ENCODE measurements at places on chromosomes 6 and 20.

GRCh38 chr6:104633125-104633524 lies 226.6 kb downstream of the HACE1 start:
- DNase-seq, result no peak

DNA sequence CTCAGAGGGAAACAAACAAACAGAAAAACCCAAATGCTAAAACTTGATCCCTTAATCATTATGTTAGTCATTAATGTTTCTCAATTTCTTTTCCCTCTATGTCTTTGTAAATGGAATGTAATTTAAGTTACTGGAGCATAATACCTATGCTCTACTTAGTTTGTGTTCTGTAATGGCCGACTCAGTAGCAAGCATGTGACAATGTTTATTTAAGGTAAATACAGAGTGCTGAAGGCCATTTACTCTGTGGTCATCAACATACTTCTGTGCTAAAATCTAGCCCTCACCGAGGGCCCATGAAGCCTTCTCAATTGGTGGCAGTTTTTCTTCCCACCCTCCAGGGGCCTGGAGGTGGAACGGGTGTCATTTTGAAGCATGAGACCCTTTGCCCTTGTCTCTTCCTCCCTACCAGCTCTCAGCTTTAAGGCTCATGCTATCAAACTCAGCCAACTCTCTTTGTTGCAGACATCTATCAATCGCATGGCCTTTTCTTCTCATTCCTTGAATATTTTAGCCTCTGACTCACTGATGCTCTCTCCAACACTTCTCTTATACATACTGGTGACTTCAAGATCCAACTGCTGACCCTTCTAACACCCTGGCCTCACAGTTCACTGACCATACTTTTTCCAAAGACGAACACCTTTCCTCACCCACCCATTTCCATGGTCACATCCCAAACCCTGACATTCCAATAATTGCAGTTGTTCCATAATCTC lies 48.2 kb downstream of the STX7 start:
- DNase-seq, result no peak

DNA sequence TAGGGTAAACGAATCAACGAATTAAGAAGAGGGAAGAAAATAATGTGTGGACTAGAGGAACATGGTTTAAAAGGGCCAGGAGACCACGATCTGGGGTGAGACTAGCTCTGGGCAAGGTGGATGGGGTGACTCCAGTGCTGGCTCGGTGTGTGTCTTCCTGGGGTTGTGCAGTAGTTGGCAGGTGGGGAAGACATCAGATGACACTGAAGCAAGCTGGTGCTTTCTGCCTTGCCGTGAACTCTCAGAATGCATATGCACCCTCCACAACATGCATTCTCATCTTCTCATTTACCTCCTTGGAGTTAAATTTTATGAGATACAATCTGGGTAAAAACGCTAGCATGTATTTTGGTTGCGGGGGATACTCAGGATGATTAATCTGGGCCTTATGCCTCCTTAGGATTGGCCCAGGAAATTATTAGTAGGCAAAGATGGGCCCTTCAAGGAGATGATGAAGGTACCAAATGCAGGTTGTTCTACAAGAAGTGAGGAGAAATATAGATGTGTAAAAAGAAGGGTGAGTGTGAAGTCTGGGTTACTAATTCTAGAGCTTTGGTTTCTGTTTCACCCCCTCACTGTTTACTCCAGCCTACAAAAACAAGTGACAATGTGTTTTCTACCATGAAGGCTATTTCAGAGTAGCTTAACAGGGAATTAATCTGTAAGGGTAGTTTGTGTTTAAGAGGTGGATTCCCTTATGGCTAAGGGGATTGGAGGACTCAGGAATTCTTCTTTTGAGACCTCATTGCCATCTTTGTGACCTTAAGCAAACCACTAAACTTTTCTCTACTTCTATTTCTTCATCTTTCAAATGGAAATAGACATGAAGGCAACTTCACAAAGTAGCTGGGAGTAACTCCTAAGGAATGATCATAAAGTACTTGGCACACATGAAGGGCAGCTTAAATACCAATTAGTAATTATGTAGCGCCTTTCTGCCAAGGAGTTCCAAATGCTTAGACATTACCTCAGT lies 71.0 kb upstream of the SUPT3H start:
- DNase-seq, result no peak

GRCh38 chr20:37299718-37300528 lies 10.5 kb downstream of the MANBAL start:
- no peak for DNase-seq

GRCh38 chr6:144413418-144413817 lies 128.3 kb downstream of the UTRN start:
- DNase-seq, result no peak

- DNase-seq, result no peak
Observed at GRCh38 chr6:13113981-13114593, 214.2 kb downstream of the TBC1D7 start.

- no peak for DNase-seq
Observed at GRCh38 chr6:34746104-34746846, 11.0 kb upstream of the SNRPC start.

DNA sequence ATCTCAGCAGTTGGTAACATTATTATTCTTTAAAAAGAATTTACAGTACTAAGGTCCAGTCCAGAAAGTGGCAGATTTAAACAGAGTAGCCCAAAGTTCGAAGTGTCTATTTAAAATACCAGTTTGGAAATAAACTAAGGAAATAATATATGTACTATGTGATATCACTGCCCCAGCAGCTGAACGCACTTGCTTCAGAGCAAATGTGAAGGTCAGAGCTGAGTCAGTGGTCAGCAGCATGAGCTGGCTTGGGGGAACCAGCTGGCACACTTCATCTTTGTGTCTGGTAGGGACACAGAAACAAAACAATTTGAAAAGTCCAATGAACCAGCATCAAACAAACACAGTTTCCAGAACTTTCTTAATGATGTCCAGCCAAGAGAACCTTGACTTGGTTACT lies 15.4 kb downstream of the TMEM14B start:
- DNase-seq, result no peak

DNA sequence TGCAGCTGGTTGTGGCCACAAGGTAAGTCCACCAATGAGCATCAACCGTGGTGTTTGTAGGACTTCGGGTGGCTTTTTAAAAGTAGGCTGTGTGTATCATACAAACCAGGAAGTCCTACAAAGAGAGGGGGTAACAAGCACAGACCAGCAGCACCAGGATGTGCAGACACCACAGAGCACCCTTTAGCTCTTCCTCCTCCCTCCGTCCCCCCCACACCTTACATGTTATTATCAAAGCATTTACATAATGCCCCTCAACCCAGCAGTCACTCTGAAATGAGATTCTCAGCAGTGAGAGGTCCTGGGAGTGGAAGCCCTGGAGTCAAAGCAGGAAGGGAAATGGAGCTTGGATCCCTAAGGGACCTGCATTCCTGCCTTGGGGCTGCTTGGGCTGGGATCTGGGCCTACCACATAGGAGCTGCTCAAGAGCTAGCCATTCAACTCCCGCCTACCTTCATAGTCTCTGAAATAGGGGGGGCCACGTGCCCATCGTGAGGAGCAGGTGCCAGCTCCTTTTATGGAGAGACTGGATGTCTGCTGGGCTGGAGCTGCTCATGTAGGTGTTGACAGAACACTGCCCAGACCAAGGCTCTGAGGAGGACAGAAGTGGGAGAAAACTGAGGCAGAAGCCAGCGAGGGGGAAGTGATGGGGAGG lies 90.6 kb downstream of the PSMB1 start:
- peak; percentile 41 for DNase-seq

DNA sequence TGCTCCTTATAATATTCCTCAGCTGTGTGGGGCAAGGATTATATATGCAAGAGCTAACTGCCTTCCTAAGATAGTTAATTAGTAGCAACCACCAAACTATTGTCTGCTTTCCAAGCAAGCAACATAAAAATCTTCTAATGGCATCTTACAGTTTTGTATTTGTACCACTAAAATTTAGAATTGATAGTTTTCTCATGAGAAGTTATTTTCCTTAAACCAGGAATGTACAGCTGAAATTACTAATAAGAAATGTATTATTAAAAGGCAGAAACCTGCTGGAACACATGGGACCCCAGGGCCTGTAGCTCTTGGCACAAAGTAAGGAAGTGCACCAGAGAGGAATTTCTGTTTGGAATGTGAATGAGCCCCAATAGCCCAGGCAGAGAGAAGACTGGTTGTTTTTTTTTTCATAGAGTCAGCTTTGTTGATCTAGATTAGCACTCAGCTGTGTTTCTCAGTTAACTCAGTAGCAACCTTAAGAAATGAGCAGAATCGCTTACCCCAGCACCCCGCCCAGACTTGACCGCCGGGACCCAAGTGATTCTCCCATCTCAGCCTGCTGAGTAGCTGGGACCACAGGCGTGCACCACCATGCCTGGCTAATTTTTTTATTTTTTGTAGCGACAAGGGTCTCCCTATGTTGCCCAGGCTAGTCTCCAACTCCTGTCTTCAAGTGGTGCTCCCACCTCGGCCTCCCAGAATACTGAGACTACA lies 2.6 kb downstream of the MGME1 start:
- DNase-seq, result no peak

DNA sequence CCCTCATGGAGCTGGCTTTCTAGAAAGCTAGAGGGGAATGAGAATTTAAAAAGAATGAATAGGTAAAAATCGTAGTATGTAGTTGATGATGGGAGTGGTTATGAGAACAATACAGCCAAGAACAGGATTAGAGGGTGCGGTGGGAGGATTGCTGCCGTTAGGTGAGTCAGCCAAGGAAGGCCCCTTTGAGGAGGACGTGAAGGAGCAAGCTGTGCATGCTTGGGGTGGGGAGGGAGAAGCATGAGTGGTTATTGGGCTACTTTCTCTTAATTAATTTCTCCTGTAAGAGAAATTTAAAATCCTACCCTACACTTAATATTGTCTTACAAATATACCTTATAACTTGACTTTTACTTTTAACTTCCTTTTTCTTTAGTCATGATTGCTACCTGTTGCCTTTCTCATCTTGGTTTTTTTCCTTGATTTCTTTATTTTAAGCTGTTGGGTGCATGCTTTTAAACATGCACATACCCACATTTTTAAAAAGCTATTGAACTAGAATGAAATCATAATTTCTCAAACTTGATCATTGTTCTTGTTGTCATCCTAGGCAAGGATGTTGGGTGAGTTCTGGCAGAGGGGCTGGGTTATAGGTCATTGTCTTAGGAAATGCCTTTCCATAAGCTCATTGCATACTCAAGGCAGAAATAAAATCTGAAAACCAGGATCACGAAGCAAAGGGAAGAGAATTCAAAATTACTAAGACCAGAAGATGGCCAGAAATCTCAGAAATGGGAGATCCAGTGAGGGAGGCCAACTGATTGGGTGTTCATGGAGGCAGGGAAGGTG lies 114.5 kb downstream of the TCP11 start:
- DNase-seq, result no peak

GRCh38 chr6:111861431-111861885 lies 11.8 kb downstream of the FYN start:
- DNase-seq, result no peak

DNA sequence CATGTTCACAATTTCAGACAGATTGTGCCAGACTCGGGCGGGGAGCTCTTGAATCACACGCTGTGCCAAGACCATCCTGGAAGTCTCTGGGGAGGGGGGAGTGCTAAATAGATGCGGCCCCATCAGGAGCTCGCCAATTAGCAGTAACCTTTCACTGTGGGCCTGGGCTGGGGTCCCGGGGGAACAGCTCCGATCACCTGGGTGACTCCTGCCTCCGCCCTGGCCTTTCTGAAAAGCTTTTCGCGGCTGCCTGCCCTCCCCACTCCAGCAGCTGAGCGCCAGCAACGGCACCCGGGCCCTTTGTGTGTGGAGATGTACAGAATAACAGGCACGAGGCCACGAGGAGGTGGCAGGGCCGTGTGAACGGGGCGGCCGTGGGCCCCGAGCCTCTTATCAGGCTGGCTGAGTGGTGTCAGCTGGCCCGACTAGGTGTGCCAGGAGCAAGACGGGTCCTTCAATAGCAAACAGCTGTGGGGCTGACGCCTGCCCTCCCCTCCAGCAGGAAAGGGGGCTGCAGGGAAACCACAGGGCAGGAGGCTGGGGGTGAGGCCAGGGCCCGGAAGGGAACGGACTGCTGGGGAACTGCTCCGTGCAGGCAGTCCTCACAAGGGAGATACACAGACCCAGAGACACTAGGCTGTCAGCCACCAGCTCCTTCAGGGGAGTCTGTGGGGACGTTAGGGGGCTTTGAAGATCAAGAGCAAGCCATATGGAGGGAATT lies 56.8 kb downstream of the NOL4L start:
- no peak for DNase-seq

DNA sequence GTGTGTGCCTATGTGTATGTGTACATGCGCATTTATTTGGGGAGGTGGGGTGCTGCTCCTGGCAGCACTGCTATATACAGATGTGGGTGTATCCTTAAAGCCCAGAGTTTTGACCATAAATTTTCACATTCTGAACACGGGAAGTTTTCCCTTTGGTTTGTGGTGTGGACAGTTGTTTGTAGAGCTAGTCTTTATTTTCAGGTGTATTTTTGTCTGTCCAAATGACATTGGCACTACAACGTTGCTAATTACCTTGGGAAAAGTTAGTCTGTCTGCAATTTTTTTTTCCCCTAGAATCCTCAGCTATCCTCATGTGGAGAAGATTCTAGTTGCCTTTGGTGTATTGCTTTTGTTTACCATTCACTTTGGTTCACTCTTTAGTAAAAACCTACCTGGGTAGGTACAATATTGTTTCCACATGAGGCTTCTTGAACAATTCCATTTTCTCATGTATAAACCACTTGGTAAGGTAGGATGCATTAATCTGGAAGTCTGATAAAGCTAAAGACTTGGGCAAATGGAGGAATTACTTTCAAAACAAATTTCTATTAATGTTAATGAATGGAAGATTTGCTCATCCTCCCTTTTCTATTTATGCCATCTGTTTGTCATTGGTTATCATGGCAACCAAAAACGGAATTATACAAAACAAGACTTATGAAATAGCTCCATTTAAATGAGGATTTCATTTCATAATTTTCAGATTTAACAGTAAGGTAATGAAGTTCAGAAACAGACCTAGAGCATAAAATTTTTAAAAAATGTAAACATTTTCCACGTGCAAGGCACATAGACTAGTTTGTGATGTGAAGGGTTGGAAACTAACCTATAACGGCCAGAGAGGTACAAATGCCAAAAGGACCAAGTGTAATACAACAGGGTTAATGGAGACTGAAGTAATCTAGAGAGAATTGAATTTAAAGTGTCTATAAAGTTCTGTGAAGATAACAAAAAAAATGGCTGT lies 3.9 kb downstream of the CCN2 start:
- DNase-seq, result no peak

DNA sequence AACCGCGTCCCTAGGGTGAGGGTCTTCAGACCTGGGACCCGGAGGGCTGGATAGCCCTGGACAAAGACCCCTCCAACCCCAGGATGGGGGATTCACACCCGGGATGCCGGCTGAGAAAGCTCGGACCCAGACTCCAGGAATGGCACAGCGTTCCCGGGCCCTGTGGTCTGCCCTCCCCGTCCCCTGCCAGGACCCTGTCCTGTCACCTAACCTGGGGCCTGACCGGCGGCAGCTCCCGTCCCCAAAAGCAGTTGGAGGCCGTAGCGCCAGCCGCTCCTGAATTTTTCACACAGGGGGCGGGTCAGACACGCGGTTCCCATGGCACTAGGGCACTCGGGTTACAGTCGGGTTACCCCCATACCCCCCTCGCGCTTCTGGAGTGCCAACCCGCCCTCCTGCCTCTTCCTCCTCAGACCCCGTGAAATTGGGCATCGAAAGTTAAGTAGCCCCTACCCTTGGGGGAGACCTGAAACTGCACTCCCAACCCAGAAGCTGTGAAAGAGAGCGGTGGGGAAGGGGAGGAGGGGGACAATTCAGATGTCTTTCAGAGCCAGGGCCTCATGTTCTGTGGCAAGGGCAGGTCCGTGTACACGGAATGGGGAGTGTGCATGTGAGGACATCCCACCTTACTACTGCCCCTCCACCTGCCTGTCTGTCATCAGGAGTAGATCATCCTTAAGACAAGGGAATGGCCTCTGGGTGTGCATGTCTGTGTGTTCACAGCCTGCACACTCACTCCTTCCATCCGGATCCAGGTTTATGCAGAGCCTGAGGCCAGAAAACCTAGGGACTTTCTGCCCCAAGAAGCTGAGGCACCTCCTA lies 595 bp downstream of the REM1 start:
- no peak for DNase-seq
